ENCODE measurements at places on chromosomes 2 and 18.

GRCh38 chr2:169118060-169118459 is 48.7 kb downstream of the DHRS9 start:
- no peak for DNase-seq

- DNase-seq = no peak
Measured at GRCh38 chr2:46337208-46337994, 40.2 kb downstream of the EPAS1 start.

- no peak for DNase-seq
Measured at GRCh38 chr18:72235422-72235821, 308.7 kb downstream of the CBLN2 start.

DNA sequence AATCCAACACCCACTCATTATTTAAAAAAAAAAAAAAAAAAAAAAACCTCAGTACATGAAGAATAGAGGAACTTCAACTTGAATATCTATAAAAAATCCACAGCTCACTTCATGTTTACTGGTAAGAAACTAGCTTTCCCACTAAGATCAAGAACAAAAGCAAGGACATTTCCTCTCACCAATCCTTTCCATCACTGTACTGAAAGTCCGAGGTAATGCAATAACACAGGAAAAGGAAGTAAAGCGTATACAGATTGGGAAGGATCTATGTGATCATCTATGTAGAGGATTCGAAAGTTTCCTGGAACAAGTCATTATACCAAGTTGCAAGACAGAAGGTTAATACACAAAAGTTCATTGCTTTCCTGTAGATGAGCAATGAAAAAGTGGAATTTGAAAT is 63.2 kb downstream of the ROCK2 start:
- DNase-seq = no peak

DNA sequence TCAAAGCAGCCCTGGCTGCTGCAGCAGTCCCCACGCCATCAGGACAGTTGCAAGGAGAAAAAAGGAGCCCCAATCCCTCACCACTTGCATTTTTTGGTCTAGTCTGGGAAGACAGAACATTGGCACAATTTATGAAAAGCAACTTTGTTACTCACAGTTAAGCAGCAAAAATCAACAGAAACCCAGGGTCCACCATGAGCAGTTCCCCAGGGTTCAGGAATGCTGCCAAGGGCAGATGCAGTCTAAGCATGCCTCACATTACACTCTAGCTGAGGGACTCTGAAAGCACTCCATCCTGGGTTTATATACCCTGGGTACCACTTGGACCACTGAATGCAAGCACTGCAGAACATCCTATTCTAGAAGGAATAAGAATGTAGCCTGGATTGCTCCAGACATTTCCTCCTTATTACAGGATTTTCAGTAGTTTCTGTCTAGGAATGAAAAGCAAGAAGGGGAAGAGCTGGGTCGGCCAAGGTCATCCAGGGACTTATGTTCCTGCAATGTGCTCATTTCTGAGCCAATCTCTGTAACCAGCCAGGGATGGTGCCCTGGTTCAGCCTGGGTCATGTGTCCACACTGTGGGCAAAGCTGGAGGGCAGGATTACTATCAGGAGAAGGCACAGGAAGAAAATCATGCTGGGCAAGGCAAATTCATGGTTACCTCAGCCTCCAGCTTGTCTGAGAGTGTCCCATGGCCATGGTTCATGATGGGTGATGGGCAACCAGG is 19.5 kb upstream of the TMEM163 start:
- no peak for DNase-seq

DNA sequence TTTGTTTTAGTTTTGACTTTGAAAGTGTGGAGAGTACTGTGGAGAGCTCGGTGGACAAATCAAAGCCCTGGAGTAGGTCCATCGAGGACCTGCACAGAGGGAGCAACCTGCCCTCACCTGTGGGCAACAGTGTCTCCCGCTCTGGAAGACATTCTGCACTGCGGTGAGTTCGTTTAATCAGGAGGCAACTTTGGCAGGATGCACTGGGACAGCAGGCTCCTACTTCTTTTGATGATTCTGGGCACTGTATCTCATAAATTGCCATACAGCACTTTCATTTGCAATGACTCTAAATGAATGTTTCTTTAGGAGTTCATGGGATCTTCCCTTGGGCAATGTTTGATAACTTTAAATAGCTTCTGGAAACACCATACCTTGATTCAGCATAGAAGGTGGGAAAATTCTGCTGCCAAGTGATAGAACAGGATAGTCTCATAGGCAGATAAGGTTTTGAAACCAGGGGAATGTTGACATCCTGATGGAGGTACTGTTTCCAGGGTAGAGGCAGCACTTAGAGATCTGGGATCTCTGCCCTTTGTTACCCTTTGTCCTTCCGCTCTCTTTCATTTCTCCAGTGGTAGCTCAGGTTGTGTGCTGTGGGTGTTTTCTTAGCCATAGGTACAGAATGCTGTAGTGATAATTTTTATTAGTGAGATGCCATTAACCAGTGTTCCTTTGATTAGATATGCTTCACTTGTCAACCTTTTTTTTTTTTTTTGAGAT is 156.2 kb downstream of the PRPF40A start:
- no peak for DNase-seq

- no peak for DNase-seq
Measured at GRCh38 chr2:171083451-171083850, 77.2 kb downstream of the TLK1 start.

- no peak for DNase-seq
Measured at GRCh38 chr2:11777886-11778415, 31.5 kb downstream of the LPIN1 start.

DNA sequence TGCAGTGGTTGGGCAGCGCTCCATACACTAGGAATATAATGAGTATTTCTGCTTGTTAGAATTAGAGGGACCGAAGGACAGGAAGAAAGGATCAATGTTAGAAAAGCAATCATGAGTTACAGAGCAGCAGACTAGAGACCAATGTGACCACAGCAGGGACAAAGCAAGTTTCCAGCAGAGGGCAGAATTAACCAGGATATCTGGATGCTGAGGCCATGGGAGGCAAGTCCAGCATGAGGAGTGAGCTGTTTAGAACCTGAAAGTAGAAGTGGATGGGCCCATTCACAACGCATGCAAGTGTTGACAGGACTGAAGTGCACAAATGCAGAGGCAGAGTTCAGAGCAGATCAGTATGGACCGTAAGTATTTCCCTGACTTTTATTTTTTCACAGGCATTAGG is 910.4 kb upstream of the GYPC start:
- DNase-seq = no peak

GRCh38 chr2:20451761-20452499 is 5.1 kb downstream of the RHOB start:
- no peak for DNase-seq

DNA sequence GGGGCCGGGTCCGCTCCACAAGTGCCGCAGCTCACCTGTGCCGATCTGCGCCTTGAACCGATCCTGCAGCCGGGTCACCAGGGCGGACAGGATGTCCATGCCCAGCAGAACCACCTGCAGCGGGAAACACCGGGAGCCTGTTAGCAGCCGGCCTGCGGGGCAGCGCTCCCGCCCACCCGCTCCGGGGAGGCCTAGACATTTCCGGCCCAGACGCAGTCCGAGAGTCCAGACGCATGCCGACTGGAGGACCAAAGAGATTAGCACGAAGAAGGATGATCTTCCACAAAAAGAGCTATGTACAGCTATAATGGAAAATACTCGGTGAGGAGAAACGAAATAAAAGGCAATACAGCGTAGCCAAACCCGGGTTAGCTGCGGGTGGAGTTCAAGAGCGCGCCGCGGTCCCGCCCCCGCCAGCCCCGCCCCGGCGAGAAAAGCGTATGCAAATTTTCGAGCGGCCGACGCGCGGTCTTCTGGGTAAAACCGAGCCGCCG is 421 bp upstream of the RNU4ATAC start:
- peak; percentile 81 for DNase-seq

DNA sequence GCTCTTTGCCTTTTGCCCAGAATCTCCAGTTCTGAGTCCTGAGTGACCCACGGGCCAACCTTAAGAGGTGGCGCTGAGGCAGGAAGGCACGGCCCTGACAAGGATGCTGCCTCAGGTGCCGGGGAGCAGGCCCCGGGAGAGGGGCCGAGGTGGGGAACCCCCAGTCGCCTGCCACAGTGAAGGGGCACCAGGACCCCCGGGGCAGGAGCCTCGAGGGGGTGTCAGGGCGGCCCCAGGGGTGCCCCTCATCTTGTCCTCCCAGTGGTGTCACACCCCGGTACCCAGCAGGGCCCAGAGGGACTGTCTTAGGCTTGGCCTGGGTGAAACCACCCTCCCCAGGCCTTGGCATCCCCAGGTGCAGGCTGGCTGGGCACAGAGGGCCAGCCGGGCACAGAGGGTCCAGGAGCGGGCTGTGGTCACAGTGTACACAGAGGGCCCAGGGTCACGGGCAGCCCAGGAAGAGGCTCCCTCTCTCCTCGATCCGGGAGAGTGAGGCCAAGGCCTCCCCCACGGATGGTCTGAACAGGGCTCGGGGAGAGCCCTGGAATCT is 1.0 kb downstream of the PDCD1 start:
- no peak for DNase-seq

DNA sequence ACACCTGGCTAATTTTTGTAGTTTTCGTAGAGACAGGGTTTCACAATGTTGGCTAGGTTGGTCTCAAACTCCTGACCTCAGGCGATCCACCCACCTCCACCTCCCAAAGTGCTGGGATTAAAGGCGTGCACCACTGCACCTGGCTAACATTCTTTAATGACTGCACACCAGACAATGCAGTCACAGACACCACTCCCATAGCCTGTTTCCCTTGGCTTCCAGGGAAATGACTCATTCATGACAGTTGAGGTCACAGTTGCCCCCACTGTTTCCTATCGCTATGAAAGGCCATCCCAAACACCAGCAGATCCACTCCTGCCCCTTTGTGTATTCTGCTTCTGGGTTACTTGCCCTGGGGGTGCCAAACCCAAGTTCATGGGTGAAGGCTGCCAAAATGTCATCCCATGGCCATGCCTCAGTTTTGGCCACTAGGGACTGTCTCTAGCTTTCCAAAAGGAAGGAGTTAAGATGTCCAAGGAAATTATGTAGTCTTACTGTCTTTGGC is 8.7 kb downstream of the CHMP1B start:
- no peak for DNase-seq

- no peak for DNase-seq
Measured at GRCh38 chr2:28052691-28053090, 162.2 kb downstream of the BABAM2 start.

GRCh38 chr2:102258386-102259074 is 52.8 kb upstream of the IL1RL1 start:
- DNase-seq = no peak

DNA sequence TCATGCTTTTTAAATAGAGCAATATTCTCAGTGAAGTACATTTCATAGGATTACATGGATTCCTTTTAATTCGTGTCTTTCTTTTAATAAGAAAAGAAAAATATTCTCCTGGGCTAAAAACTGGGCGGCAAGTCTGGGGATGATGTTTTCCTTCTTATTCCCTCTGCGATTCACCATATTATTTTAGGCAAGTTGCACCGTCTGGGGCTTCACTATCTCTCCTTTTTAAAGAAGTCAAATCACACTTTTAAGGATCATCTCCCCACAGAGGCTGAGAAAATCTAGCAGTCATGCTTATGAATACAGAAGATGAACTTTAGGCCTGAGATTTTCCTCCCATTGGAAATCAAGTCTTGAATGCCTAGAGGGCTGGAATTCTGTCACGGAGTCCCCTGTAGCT is 104.1 kb downstream of the COPS8 start:
- DNase-seq = no peak

GRCh38 chr2:73283545-73284295 is 558 bp downstream of the FBXO41 start:
- DNase-seq = no peak

DNA sequence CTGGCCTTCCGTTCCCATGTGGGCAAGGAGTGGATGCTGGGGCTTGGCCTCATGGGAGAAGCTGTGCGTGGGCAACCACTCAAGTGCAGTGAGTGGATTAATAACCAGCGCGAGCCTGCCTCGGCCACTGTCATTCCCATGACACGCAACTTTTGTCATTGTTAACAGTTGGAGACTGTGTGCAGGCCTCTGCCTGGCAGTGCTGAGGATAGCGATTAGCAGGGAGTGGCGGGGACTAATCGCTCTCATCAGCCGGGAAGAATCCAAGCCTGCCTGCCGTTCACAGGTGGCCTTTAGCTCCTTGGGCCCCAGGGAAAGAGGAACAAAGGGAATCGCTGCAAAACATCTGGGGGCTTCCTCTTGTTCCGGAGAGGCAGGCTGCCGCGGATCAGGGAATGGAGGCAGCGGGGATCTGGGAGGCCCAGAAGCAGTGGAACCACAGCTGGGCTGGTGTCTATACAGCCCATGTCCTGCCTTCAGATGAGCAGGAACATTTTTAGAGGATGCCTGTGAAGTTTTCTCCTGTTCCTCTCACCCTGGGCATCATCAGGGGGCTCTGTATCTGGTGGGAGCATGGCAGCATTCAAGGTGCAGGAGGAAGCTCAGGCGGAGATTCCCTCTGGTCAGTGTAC is 53.8 kb downstream of the CTIF start:
- no peak for DNase-seq

GRCh38 chr2:28434600-28434989 is 41.9 kb downstream of the FOSL2 start:
- DNase-seq = no peak

GRCh38 chr2:39851251-39851650 is 72.2 kb upstream of the THUMPD2 start:
- DNase-seq = no peak

DNA sequence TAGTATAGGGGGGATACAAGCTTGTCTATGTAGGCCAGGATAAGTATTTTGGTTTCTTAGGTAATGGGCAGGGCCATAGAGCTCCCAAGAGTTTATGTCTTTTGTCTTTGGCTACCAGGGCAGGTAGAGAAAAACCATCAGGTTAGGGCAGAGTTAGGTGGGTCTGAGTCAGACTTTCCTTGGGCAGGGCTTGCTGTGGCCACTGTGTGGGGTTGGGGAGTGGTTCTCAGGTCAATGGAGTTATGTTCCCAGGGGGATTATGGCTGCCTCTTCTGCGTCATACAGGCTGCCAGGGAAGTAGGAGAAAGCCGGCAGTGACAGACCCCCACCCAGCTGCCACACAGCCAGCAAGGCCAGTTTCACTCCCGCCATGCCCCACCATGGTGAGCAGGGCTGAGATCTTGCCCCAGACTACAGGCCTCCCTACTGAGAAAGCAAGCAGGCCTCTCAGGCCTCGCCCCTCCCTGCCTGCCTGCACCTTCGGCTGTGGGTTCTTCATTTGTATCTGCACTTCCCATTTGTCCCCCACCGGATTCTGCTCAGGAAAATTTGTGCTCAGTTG is 55.5 kb downstream of the RPIA start:
- no peak for DNase-seq

Measured in stimulated activated CD4-positive, alpha-beta T cell treated with anti-CD3 and anti-CD28 coated beads, Interleukin-1b, Interleukin-23, amount 100 ng/mL, for 24 hours (primary cell).